ENCODE measurements at places on chromosomes 7 and 10. TPM values are rescaled to one million over a fixed set of nuclear protein-coding genes. Genes with fewer than 3 reads are reported as not detected.

GRCh38 chr7:130127821-130128317, 57.5 kb downstream of the KLHDC10 start:
- no peak for DNase-seq

DNA sequence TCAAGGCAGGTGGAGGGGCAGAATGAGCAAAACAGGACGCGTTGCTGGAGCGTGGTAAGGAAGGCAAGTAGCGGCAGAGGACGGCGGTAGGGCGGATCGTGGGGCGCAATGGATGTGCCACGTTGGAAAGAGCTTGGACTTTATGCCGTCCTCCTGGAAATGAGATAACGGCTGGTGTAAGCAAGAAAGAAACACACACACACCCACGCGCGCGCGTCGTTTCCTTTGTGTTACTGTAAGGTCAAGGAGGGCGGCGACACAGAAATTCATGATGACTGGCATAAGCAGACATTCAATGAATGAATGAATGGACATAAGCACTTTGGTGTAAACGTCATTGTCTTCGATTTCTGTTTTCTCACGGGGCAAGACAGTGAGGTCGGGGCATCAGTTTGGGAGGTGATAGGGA, 683 bp upstream of the ENTPD7 start:
- DNase-seq, result peak; percentile 41

GRCh38 chr7:158403013-158403821, 184.4 kb downstream of the PTPRN2 start:
- no peak for DNase-seq

DNA sequence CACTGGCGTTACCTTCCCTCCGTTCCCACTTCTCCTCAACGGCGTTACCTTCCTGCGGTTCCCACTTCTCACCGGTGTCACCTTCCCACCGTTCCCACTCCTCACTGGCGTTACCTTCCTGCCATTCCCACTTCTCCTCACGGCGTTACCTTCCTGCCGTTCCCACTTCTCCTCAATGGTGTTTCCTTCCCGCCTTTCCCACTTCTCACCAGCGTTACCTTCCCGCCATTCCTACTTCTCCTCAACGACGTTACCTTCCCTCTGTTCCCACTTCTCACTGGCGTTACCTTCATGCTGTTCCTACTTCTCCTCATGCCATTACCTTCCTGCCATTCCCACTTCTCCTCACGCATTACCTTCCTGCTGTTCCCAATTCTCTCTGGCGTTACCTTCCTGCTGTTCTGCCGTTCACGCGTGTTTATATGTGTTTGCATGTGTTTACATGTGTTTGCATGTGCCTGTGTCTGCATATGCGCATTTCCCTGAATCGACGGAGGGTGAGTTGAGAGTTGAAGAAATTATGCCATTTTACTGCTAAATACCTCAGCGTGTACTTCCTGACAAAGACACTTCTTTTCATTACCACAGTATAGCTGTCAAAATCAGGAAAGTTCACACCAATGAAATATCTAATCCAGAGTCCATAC, 23.2 kb upstream of the CFAP46 start:
- DNase-seq, result no peak

Gene RET
- 0.22 TPM for total RNA-seq

GRCh38 chr10:104199567-104199966, 32.6 kb downstream of the CFAP43 start:
- DNase-seq, result no peak

- DNase-seq, result no peak
These were observed 519.0 kb downstream of the PCDH15 start for GRCh38 chr10:54282012-54282411.

GRCh38 chr7:82156168-82156567, 287.4 kb downstream of the CACNA2D1 start:
- DNase-seq, result no peak

GRCh38 chr7:121000081-121000983, 11.8 kb downstream of the CPED1 start:
- DNase-seq, result no peak

DNA sequence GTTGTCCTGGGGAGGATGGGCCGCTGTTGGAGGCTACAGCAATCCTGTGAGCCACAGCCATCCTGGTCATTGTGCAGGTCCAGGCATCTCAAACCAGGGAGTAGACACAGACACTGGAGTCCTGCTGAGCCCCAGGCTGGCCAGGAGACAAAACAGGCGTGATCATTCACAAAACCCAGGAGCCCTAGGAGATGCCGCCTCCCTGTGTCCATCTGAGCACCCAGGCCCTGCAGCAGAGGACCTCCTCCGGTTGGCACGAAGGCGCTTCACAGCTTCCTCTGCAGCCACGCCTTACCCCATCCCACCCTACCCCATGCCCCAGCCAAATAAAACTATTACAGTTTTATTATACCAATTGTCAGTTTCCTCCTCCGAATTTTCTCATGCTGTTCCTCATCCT, 183.6 kb downstream of the PLXNA4 start:
- DNase-seq, result no peak

Data from activated naive CD8-positive, alpha-beta T cell treated with anti-CD3 and anti-CD28 coated beads, Interleukin-2, amount 10 ng/mL, durations not matched to agents 7 days and 5 days (primary cell).